Renal cortex interstitium (tissue), 15 donors: ENCODE measurements at places on chromosomes 4 and X. TPM values are rescaled to one million over a fixed set of nuclear protein-coding genes. Genes with fewer than 3 reads are reported as not detected.
A peak's percentile ranks its signal among the peaks of the same experiment; 100 is the strongest.

Gene GABRQ
- polyA plus RNA-seq: 1.6 TPM

Gene EVC
- 56.5 TPM for polyA plus RNA-seq

Gene NMU
- 30.0 TPM for polyA plus RNA-seq

Gene SERPINA7
- 0.28 TPM for polyA plus RNA-seq

Gene SPANXA1
- polyA plus RNA-seq: not detected

Gene SPANXD
- not detected for polyA plus RNA-seq

Gene ETDB
- polyA plus RNA-seq: not detected

Gene DOK7
- 3.7 TPM for polyA plus RNA-seq

Gene CYLC1
- not detected for polyA plus RNA-seq

- DNase-seq: no peak
Measured at GRCh38 chr4:22488106-22488505, 27.8 kb downstream of the ADGRA3 start.

DNA sequence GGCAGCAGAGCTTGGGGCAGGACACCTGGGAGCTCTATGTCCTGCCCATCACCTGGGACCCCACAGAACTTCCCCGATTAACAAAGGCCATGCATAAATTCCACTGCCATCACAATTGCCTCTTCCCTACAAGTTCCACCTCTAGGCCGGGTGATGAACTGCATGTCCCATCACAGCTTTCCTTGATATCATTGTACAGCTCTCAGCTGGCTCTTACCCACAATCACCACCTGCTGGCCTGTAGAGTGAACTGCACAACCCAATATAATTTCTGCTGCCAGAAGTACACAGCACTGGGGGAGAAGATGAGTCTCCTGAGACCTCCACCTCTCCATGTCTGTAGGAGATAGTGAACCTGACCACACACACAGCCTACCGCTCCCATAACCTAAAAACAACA, 285.0 kb upstream of the AADAT start:
- DNase-seq: no peak

DNA sequence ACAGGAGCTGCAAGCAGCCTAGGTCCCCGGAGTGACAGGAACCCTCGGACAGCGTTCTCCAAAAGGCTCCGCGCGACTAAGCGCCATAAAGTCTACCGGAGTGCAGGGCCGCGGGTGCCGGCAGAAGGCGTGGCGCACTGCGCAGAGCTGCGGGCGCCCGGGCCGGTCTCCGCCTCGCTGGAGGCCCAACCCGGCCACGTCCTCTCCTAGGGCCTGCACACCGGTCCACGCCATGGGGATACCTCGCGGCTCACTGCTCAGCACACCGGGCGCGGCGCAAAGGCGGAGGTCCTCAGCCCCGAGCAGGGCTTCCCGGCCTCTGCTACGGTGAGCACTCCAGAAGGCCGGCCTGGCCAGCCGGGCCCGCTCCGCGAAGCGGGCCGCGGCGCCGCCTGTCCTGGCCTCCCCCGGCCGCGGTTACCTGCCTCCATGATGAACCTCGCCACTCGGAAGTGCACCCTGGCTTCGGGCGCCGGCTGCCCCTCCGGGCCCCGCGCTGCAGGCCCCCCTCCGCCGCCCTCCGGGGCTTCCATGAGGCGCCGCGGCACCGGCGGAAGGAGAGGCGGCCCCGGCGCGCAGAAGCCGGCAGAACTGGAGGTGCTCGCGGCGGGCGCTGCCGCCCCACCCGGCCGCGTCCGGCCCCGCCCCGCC, at the start of gene CCNQ:
Gene CCNQ, minus strand, starts transcription at position 599 of the 651 bp plus-strand sequence. Its CDS starts 66 bp downstream, at position 533.
- no peak for DNase-seq

GRCh38 chr4:93710847-93711430, 117.6 kb upstream of the ATOH1 start:
- DNase-seq: no peak

- DNase-seq: no peak
Measured at GRCh38 chr4:57090079-57090478, 20.1 kb downstream of the IGFBP7 start.

DNA sequence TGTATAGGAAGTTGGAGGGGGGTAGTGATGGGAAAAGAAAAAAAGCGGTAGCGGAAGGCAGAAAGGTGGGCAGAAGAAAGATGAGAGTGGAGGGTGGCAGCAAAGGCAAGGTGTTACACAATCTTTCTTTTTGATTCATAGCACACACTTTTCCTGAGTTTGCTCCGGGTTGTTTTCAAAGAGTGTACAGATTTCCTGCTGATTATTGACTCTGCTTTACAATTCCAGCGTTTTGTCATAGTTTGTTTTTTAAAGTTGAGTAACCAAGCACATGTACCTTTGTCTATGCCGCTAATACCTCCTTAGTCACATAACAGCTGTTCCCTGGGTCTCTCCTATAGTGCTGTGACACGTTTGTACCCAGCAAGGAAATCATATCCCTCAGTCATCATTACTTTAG, 50.3 kb downstream of the AGA start:
- no peak for DNase-seq

DNA sequence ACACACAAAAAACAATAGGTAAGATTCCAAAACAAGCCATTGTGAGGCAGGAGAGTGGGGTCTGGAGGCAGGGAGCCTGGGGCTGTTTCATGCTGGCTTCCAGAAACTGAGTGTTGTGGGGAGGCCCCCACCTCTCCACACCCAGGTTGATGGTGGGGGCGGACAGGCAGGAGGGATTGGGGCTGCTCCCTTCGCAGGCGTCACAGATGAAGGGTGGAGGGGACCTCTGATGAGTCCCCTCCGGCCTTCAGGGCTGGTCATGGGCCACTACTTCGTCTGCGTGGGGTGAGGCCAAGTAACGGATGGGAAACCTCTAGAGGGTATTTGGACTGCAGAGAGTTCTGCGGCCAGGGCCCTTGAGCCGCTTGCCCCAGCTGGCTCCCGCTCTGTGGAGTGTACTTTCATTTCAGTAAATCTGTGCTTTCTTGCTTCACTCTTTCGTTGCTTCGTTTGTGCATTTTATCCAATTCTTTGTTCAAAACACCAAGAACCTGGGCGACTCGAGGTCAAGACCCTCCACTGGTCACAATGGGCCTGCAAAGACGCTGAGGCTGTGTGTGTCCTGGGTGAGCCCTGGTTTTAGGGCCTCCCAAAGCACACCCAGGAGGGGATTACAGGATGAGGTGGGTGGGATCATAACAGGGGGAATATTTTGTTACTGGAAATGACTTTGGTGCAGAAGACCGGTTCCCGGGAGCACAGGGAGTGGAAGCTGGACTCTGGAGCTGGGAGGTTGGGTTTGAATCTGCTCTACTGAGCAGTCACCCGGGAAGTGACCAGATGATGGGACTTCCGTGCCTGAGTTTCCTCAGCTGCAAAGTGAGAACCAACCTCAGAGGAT, 83.7 kb upstream of the ADRA2C start:
- no peak for DNase-seq

GRCh38 chrX:26580021-26580420, 364.1 kb downstream of the MAGEB5 start:
- DNase-seq: no peak

- no peak for DNase-seq
Measured at GRCh38 chr4:146359771-146360170, 145.4 kb downstream of the REELD1 start.

GRCh38 chr4:7151668-7152227, 40.6 kb upstream of the SORCS2 start:
- no peak for DNase-seq

DNA sequence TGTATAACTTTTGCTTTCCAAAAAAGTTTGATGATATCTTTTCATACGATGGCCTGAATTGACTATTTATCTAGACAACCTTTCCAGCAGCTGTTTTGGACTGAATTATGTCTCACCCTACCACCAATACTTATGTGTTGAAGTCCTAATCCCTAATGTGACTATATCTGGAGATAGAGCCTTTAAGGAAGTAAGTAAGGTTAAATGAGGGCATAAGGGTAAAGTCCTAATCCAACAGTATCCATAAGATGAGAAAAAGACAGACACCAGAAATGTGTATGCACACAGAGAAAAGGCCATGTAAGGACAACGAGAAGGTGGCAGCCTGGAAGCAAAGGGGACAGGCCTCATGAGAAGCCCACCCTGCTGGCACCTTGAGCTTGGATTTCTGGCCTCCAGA, 86.6 kb upstream of the PPARGC1A start:
- no peak for DNase-seq

DNA sequence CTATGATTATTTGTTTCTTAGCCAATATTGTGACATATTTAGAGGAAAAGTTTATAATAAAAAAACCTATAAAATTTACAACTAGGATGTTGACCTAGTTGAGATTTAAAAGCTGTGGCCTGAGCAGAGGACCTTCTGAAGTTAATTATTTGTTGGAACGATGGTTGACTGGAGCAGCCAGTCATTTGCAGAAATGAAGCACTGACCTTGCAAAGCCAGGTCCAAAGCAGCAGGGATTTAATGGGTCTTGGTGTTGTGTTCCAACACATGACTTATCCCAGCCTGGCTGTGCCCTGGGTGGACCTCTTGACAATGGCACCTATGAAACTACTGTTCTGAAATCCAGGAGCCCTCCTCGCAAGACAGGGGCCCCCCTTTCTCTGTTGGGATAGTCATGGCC, 235.2 kb downstream of the FRAS1 start:
- no peak for DNase-seq

- no peak for DNase-seq
Measured at GRCh38 chr4:21801661-21802385, 146.7 kb downstream of the KCNIP4 start.

GRCh38 chr4:44522761-44523445, 74.3 kb upstream of the KCTD8 start:
- DNase-seq: no peak

GRCh38 chr4:106951891-106952290, 84.2 kb downstream of the DKK2 start:
- no peak for DNase-seq

GRCh38 chr4:7631288-7632014, 196.7 kb upstream of the PSAPL1 start:
- no peak for DNase-seq

GRCh38 chr4:20987191-20987590, 286.9 kb downstream of the PACRGL start:
- no peak for DNase-seq

GRCh38 chrX:40651620-40652223, 4.4 kb upstream of the CXorf38 start:
- peak; percentile 43 for DNase-seq

GRCh38 chr4:56656346-56656643, 24.8 kb downstream of the HOPX start:
- DNase-seq: no peak

GRCh38 chr4:39324446-39324845, 41.7 kb downstream of the RFC1 start:
- DNase-seq: no peak

DNA sequence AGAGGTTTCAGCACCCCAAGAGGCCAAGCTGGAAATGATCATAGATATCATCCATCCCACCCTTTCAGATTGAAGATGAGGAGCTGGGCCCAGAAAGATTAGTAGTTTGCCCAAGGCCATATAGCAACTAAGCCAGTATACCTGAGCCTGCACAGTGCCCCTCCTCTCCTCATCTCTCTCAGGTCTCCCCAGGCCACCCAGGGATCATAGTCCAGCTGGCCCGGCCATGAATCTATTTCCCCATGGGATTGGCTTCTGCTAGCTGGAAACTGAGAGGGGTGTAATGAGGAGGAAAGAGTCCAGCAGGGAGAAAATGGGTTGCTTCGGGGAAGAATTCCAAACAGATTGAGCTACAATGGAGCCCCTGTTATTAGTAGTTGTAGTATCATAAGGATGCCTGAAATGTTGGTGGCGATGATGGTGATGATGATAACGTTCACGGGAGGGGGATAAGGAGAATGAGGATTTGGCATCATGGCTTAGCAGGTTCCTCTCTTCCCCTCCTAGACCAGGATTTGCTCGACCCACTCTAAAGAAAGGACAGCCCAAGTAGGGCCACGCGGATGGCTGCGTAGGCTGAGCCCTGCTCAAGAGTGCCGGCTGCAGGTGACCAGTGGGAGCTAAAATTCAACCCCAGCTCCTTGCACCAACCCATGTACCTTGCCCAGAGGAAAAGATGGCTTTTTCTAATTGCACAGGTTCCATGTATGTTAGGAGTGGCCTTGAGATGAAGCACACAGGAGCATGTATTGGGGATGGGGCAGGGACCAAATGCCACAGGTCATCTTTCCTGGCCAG, 117.8 kb upstream of the PJA1 start:
- no peak for DNase-seq

DNA sequence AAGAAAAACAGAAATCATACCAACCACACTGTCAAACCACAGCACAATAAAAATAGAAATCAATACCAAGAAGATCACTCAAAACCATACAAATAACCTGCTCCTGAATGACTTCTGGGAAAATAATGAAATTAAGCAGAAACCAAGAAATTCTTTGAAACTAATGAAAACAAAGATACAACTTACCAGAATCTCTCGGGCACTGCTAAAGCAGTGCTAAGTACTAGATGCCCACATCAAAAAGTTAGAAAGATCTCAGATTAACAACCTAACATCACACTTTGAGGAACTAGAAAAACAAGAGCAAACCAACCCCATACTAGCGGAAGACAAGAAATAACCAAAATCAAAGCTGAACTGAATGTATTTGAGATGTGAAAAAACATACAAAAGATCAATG, 33.2 kb downstream of the AWAT2 start:
- no peak for DNase-seq

DNA sequence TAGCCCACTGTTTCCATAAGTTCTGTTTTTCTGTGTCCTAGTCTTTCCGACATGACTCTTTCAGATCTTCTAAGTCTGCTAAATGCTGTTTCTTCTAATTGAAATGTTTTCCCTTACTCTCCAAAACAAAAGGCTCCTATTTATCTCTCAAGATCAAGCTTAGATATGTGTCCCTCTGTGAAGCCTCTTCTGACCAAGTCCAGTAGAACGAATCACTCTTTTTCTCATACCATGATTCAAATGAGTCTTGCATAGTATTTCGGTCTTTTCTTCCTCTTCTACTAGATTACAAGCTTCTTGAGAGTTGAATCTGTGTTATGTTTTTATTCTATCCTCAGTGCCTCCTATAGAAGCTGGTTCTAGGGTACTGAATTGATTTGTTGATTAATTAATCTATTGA, 45.3 kb upstream of the PRDM8 start:
- no peak for DNase-seq

GRCh38 chr4:157804986-157805385, 367.8 kb downstream of the GASK1B start:
- DNase-seq: no peak

DNA sequence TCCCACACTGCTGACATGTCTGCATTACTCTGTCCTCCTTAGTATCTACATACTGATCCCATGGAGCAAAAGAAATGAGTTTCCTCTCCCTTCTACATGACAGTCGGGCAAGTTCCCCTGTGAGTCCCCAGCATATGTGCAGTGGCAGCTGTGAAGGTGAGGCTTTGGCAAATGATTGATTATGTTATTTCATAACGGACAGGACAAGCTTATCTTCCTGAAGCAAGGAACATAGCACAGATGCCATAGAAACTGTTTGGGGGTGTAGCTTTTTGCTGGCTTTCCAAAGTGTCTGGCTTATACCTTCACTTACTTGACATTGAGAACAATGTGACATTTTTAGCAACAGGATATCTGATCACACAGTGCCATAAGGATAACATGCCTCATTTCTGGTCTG, 136.8 kb upstream of the PDLIM3 start:
- DNase-seq: no peak

- peak; percentile 95 for DNase-seq
Measured at GRCh38 chr4:8010618-8011017, 71.0 kb upstream of the AFAP1 start.

GRCh38 chr4:17480210-17480927, 31.5 kb downstream of the QDPR start:
- DNase-seq: no peak

- DNase-seq: no peak
Measured at GRCh38 chrX:96791559-96791958, 92.1 kb upstream of the RPA4 start.

GRCh38 chr4:155582971-155583437, 83.6 kb upstream of the GUCY1A1 start:
- no peak for DNase-seq
